ENCODE measurements at places on chromosomes 16 and 17.

- no peak for DNase-seq
Measured at GRCh38 chr16:57664662-57665025, 3.5 kb upstream of the ADGRG3 start.

DNA sequence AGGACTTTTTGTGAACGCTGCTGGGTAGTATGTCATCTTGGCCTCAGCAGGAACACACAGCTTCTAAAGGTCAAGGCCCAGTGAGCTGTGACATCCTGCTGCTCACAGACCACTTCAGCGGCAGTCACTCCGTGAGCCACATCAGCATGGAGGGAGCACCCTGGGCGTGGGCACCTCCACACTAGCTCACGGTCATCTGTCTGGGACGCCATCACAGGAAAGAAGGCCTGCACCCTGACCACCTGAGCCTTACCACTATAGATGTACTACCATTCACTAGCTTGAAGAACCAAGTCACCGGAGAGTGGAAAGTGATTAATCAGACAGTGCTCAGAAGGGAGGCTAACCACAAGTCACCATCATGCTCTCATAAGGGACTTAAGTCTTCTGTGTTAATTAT lies 3.3 kb downstream of the AXIN1 start:
- no peak for DNase-seq

DNA sequence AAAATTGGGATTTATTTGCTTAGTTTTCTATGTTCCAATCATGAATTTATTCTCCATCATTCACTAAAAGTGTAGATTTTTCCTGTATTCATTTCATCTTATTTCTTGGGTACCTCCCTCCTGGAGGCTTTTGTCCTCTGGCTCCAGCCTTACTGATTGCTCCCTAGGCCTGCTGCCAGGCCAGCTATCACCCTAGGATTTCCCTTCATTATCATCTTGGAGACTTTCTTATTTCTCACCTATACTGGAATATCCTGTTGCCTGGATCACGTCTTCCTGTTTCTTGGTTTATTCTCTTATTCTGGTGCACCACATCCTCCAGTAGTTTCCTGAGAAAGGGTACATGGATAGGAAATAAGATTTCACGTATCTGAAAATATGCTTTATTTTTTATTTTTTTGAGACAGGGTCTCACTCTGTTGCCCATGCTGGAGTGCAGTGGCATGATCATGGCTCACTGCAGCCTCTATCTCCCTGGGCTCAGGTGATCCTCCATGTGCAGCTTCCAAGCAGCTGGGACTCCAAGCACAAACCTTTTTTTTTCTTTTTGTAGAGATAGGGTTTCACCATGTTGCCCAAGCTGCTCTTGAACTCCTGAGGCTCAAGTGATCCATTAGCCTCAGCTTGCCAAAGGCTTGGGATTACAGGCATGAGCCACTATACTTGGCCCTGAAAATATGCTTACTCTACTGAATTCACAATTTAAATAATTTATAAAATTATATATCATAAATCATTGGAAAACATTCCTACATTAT lies 13.3 kb upstream of the KPNB1 start:
- no peak for DNase-seq

GRCh38 chr17:65684631-65685030 lies 123.2 kb upstream of the AXIN2 start:
- DNase-seq = no peak

GRCh38 chr17:67636834-67637520 lies 80.8 kb upstream of the NOL11 start:
- DNase-seq = no peak

GRCh38 chr16:53692146-53692545 lies 11.5 kb downstream of the RPGRIP1L start:
- DNase-seq = no peak

DNA sequence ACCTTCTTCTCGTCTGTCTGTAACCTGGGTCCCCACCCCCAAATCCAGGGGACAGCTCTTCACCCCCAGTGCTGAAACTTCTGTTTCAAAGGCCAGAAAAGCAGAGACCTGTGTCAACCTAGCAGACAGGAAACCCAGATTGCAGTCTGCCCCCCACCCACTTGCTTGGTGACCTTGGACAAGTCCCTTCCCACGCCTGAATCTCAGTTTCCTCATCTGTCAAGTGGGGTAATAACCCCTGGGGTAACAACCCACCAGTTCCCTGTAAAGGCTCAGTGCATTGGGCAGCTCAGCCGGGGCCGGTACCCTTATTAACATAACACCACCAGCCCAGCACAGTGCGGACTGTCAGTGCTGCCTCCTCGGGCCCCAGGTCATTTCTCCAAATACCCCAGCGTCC lies 1.3 kb downstream of the STX1B start:
- DNase-seq = no peak

- no peak for DNase-seq
Measured at GRCh38 chr17:16478649-16479048, 13.3 kb downstream of the LRRC75A start.

GRCh38 chr17:78946631-78947030 lies 21.4 kb upstream of the TIMP2 start:
- no peak for DNase-seq

DNA sequence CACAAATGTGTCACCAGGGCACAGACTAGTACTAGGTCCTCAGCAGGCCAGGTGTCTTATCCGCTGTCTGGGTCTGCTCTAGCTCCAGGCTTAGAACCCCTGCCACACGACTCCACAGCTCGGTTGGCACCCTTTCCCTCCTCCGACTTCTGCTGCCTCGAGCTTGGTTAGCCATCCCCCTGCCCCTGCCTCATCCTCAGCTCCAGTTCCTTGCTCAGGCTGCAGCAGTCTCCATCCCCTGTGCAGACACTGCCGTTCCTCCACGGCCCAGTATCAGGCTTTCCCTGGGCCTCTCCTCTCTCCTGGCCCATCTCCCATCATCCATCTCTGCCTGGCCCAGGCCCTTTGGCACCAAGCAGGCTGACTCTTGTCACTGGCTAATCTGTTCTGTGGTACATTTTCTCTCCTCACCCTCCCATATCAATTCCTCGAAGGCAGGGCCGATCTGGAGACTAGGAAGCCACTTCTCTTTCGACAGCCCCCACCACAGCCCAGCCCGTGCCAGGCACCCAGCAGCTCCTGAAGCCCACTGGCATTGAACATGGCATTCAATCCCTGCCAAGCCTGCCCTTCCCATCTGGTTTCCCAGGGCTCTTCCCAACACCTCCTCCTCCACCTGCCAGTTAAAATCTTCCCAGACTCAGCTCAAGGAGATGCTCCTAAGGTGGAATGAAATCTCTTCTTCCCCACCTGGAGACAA lies 1.4 kb upstream of the GRN start:
- DNase-seq = no peak

DNA sequence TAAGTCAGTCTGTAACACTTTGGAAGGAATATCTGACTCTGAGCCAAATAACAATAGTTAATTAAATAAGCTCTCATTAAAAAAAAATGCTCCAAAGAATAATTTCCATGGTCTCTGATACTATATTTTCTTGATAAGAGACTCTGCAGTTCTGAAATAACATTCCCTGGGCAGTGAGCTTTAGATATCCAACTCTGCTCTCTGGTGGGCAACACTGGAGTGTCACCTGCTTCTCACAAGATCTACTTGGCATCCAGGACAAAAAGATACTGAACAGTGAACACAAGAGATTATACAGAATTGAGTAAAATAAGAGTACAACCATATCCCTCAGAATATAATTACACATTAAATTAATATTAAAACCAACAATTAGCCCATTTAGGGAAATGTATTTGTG lies 13.7 kb downstream of the BLMH start:
- DNase-seq = no peak

- no peak for DNase-seq
Measured at GRCh38 chr17:56897646-56898424, 16.0 kb downstream of the TRIM25 start.

- DNase-seq = peak; percentile 53
Measured at GRCh38 chr17:8126491-8127066, 2.7 kb upstream of the HES7 start.

DNA sequence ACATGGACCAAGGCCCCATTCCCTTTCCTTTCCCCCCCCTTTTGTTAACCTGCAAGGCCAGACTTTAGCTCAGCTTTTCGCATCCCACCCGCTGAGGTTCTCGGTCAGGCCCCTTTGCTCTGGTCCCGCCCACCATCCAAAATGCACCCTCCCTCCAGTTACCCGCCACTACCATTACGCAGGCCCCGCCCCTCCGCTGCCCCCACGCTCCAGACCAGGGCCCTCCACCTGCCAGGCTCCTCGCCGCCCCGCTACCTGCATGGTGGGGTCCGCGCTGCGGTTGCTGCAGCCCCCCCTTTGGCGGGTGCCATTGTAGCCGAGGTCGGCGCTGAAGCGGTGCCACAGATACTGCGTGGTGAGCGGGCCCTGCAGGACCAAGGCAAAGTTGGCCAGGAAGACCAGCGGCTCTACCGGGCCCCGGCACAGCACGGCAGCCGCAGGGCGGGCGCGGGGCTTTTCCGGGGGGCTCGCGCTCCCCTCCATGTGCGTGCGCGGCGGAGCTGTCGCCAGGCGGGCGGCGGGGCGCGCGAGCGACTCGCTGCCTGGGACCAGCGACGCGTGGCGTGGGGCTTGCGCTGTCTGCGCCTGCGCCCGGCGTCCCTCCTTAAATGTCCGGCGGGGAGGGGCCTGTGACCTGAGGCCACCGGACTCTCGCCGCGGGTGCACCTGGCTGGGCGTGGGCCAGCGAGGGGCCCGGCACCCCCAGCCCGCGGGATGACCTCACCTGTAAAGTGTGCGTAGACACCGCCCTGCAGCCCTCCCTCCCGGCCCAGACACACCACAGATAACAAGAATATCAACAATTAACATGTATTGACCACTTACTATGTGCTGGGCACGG lies at the start of gene SLC46A1:
TSS of gene SLC46A1 (minus strand) at position 581 of the 841 bp plus-strand sequence. CDS start at position 483, 98 bp downstream.
- peak; percentile 78 for DNase-seq

DNA sequence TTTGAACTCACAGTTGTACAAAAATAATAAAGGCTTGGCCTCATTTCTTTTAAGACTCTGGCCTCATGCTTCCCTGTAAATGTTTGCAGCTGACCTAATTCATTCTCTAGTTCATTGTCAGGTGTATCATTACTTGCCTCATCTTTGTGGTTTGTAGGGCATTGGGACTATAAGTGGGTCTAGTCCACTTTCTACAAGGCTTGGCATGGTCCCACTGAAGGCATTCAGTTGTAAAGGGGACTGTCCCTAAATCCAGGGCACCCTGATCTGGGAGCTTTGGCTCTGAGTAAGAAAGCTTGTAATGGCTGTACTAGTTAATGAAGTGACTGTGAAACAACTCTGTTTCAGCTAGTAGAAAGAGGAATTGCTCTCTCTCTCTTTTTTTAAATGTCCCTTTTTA lies 2.7 kb downstream of the KCTD2 start:
- no peak for DNase-seq

- DNase-seq = no peak
Measured at GRCh38 chr16:50863644-50864144, 121.8 kb downstream of the CYLD start.

DNA sequence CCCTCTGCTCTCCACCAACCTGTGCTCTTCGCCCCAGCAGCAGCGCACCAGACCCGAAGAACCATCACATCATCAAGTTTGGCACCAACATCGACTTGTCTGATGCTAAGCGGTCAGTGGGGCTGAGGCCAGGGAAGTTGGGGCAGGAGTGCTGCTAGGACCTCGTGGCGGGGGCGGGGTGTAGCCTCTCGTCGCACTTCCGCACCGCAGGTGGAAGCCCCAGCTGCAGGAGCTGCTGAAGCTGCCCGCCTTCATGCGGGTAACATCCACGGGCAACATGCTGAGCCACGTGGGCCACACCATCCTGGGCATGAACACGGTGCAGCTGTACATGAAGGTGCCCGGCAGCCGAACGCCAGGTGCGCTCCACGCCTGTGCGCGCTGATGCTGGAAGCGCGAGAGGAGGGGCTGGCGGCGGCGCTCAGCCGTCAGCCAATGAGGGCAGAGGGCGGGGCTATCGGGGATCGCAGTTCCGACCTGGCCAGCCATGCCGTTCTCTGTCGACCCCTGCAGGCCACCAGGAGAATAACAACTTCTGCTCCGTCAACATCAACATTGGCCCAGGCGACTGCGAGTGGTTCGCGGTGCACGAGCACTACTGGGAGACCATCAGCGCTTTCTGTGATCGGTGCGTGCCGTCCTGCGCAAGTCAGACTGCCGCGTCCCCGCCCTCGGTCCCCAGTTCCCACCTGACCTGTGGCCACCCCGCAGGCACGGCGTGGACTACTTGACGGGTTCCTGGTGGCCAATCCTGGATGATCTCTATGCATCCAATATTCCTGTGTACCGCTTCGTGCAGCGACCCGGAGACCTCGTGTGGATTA lies 3.2 kb upstream of the TMEM88 start:
- DNase-seq = peak; percentile 94

DNA sequence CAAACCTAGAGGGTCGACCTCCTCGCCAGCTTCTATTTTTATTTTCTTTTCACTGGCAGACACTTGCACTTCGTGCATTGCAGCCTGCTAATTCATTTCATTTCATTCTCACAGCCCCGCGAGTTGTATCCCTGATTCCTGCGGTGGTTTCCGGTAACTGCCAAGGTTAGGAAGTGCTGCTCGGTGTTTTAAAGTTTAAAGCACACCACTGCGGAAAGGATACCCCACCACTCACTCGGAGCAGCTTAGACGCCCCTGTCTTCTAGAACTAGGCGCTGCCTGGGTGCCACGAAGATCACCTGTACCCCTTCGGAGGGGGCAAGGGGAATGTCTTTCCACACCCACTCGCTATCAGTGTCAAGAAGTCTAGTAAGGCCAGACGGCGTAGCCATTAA lies 509 bp downstream of the CNEP1R1 start:
- DNase-seq = peak; percentile 28

GRCh38 chr16:70591615-70592014 lies 54.7 kb upstream of the IL34 start:
- DNase-seq = no peak

GRCh38 chr17:35257208-35257659 lies 14.4 kb downstream of the SLFN5 start:
- DNase-seq = no peak

- peak; percentile 58 for DNase-seq
Measured at GRCh38 chr17:59620518-59621259, 994 bp downstream of the CLTC start.

GRCh38 chr16:1859650-1860049 lies 12.3 kb downstream of the MEIOB start:
- no peak for DNase-seq

GRCh38 chr17:74337834-74338500 lies 11.9 kb downstream of the KIF19 start:
- DNase-seq = no peak

DNA sequence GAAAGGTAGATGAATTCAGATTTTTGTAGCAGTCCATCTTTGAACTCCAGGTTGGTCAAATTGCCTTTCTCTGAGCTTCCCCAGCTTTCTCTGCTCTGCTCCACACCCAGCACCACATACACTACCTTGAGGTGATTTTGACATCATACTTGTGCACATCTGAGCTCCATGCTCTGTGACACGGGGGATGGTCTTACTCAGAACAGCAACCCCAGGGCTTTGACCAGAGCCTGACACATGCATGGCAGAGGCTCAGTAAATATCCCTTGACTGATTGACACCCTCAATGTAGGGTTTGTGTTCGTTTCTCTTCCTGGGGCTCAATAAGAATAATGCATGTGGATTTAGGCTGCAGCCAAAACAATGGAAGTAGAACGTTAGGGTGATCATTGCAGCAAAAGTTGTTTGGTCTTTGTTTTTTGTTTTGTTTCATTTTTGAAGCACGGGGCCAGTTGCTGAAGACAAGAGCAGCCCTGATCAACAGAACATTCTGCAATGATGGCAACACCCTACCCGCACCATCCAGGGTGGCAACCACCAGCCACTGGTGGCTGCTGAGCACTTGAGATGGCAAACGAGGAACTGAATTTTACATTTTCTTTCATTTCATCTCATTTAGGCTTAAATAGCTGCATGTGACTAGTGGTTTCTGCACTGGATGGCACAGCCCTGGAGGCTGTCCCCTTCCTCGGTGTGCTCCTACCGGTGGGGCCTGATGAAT lies 224.8 kb upstream of the TNRC6C start:
- no peak for DNase-seq

All from stimulated activated CD4-positive, alpha-beta T cell treated with anti-CD3 and anti-CD28 coated beads, Interleukin-2, amount 100 ng/mL, for 24 hours (primary cell).